ENCODE measurements at places on chromosomes 2 and 18.

- DNase-seq = no peak
Measured at GRCh38 chr18:44298566-44298965, 382.1 kb upstream of the SETBP1 start.

- DNase-seq = peak; percentile 38
Measured at GRCh38 chr2:237434866-237435311, 20.9 kb upstream of the COL6A3 start.

GRCh38 chr2:37858725-37859267 lies 66.3 kb upstream of the RMDN2 start:
- DNase-seq = no peak

DNA sequence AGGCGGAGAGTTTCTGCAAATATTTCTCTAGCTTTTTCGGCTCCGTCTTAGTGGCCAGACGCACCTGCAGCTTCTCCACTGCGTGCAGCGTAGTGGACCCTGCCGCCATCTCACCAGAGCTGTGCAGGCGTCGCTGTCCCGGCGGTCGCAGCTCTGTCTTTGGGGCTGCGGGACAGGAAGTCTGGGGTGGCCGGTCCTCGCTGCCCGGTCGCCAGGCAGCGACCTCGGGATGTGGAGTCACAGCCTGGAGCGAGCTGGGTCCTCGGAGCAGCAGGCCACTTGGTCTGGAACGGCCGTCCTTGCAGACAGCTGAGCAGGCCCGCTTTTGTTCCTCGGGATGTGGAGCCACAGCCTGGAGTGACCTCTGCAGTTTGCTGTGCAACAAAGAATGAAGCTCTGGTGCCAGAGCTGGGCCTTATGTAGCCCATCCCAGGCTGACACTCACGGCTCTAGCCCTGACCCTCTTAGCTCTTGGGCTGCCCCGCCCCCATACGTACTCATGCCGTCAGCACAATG lies at the start of gene ELOA2:
ELOA2 (minus strand) TSS at position 466 of the 516 bp plus-strand sequence; CDS start at position 109, 357 bp downstream.
- DNase-seq = no peak

- no peak for DNase-seq
Measured at GRCh38 chr2:159788253-159788652, 9.8 kb downstream of the CD302 start.

GRCh38 chr18:80238651-80239260 lies 8.6 kb downstream of the PARD6G start:
- DNase-seq = no peak

- DNase-seq = no peak
Measured at GRCh38 chr2:27245116-27245515, 17.7 kb downstream of the SLC30A3 start.

DNA sequence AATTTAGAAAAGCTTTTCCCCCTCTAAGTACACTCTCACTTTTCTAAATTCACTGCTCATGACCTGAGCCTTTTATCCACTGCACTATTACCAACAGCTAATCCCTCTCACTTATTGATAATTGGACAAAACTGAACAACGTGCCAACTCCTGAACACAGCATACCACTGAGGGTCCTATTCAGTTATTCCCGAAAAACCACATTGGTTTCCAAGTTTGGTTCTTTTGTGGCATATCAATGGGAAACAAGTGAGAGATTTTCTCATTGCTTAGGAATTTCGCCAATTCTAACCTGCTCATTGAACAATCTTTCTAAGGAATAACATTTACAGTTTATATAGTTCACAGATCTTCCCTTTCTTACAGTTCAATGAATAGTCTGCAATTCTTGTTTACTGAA lies 977.4 kb downstream of the TMEM182 start:
- no peak for DNase-seq

DNA sequence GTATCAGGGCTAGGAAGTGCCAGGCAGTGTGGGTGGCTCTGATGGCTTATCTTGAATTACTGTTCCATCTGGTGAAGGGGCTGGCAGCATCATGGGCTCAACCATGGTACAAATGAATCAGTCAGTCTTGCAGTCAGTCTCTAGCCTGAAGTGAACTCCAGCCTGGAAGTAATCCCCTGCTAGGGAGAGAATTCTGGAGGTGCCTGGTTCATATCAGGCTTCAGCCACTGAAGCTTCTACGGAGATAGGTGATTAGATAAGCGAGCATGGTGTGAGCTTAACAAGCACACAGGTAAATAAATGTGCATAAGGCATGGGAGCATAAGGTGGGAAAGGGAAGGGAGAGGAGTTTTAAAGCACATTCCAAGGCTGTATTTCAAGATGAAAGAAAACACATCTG lies 541.7 kb downstream of the MBD2 start:
- no peak for DNase-seq

GRCh38 chr18:35386600-35387100 lies 9.5 kb upstream of the ZNF396 start:
- peak; percentile 76 for DNase-seq

DNA sequence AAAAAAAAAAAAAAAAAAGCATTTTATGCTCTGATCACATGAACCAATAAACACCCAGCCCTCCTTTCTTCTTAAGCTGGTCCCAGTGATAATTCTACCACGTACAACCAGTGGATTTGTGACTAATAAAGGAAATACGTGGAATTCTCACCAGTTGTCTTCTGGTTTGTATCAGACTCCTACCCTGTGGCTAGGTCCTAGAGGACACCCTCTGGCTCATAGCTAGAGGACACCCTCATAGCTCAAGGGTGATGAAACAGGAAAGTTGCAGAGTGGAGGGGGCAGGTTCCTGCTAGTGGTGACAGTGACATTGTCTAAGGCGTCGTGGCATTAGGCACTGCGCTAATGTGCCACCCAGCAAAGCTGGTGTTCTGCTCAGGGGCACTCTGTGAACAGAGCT lies 167.8 kb downstream of the BCL11A start:
- no peak for DNase-seq

- no peak for DNase-seq
Measured at GRCh38 chr2:105582952-105583660, 161.6 kb upstream of the NCK2 start.

GRCh38 chr2:217332866-217333265 lies 473.0 kb upstream of the TNP1 start:
- DNase-seq = no peak

GRCh38 chr2:125746321-125747164 lies 909.4 kb upstream of the GYPC start:
- DNase-seq = no peak

DNA sequence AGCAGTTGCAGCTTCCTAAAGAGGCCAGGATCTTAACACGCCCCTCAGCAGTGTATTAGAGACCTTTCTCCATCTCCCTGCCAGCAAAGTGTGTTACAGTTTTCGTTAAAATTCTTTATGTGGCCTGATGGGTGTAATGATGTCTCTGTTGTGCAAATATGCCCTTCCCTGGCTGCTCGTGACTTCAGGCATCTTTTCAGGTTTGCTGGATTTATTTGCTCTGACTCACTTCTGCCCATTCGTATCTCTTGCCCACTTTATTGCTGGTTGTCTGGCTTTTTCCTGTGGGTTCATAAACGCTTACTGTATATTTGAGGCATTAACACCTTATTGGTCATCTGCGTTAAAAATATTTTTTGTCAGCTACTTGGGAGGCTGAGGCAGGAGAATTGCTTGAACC lies 134.5 kb downstream of the ASB1 start:
- DNase-seq = no peak

GRCh38 chr2:190978389-190979053 lies 35.5 kb downstream of the STAT1 start:
- no peak for DNase-seq

DNA sequence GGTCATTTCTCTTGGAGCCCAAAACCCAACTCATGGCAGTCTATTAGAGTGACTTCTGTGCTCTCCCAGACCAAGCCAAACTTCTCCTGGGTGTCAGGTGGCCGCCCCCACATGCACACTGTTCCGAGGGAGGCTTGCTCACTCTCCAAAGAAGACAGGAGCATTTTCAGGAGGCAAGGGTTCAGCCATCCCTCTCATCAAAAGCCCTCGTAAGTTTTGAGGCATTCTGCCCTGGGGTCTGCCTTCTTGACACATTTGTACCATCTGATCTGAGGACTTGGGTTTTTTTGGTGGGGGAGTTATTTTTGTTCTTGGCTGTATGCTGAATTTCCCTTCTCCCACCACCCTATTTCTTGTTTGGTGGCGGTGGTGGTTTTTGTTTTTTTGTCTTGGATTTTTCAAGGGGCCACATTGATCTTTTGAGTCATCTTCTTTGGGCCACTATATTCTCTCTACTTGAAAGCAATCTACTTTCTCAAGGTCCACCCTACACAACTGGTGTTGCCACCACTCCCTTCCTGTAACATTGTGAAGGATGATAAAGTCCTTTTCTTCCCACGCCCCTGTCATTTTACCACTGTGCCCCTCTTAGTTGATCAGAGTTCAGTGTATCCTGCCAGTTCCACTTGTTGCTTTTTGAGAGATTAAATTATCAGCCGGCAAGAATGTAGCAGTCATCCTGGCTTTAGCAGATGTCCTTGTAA lies 255.8 kb downstream of the CYP26B1 start:
- DNase-seq = no peak

GRCh38 chr2:195732574-195732973 lies 75.5 kb downstream of the SLC39A10 start:
- no peak for DNase-seq

- no peak for DNase-seq
Measured at GRCh38 chr2:48527226-48527885, 2.6 kb upstream of the STON1 start.

GRCh38 chr2:196289000-196289399 lies 117.6 kb upstream of the STK17B start:
- DNase-seq = no peak

DNA sequence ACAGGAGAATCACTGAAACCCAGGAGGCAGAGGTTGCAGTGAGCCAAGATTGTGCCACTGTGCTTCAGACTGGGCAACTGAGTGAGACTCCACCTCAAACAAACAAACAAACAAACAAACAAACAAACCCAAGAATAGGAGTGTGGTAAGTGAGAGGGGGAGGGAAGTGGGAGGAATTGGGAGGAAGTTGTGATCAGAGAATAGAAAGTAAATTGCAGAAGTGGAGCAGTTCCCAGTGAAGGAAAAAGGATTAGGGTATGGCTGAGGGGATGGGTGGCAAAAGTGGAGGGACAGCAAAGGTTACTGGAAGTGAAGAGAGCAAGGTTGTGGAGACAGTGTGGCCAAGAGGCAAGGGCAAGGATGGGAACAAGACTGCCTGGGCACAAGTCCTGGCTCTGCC lies 41.1 kb upstream of the C1GALT1C1L start:
- DNase-seq = no peak

- no peak for DNase-seq
Measured at GRCh38 chr18:26287644-26288043, 61.4 kb downstream of the TAF4B start.

DNA sequence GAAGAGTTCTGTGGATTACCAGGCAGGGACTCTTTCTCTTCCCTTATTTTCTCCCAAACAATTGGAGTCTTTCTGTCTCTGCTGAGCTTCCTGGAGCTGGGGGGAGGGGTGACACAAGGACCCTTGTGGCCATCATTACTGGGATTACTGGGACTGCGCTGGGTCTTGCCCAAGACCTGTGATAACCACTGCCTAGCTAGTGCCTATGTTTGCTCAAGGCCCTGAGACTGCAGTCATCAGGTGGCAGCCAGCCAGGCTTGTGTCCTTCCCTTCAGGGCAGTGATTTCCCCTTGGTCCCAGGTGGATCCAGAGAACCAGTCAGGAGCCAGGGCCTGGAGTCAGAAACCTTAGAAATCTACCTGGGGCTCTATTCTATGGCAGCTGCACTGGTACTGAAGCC lies 355.6 kb downstream of the PARD3B start:
- DNase-seq = no peak

GRCh38 chr2:3628800-3629199 lies 29.2 kb upstream of the ALLC start:
- no peak for DNase-seq

GRCh38 chr2:168607992-168608391 lies 151.9 kb downstream of the CERS6 start:
- DNase-seq = no peak

DNA sequence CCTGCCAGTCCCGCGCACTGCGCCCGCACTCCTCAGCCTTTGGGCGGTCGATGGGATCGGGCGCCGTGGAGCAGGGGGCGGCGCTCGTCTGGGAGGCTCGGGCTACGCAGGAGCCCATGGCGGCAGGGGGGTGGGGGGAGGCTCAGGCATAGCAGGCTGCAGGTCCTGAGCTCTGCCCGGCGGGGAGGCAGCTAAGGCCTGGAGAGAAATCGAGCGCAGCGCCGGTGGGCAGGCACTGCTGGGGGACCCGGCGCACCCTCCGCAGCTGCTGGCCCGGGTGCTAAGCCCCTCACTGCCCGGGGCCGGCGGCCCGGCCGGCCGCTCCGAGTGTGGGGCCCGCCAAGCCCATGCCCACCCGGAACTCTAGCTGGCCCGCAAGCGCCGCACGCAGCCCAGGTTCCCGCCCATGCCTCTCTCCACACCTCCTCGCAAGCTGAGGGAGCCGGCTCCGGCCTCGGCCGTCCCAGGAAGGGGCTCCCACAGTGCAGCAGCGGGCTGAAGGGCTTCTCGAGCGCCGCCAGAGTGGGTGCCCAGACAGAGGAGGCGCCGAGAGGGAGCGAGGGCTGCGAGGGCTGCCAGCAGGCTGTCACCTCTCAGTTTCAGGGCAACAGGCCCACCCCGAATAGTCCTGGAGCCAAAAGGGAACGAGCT lies 74.1 kb downstream of the PSMG2 start:
- no peak for DNase-seq

DNA sequence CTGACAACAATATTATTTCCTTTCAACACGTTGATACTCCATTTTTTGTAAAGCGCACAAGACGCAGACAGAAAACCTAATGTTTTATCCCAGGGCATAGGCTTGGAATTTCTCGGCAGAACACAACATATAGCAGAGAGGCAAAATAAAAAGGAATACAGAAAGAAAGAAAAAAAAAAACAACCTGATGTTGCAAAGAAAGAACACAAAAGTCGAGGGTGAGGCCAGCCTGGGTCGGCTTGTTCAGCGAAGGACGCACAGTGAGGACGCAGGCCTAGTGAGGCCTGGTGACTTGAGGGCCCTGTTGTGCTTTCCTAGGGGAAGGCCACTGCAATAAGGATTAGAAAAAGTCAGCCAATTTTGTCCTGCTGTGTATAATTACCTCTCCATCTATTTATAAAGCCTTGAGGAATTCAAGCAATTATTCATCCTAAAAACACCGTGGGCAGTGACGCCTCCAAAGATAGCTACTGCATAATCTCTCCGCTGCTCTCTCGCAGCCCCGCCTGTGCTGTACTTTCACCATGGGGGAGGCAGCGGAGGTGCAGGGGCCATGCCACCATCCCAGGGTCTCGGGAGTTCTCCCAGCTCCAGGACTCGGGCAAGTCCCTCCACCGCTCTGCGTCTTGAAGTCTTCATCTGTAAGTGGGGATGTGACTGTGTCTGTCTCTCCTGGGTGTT lies 61.9 kb upstream of the SH3RF3 start:
- DNase-seq = no peak

GRCh38 chr18:59821983-59822382 lies 77.8 kb upstream of the PMAIP1 start:
- no peak for DNase-seq

GRCh38 chr2:234212534-234212933 lies 162.0 kb downstream of the SPP2 start:
- no peak for DNase-seq

DNA sequence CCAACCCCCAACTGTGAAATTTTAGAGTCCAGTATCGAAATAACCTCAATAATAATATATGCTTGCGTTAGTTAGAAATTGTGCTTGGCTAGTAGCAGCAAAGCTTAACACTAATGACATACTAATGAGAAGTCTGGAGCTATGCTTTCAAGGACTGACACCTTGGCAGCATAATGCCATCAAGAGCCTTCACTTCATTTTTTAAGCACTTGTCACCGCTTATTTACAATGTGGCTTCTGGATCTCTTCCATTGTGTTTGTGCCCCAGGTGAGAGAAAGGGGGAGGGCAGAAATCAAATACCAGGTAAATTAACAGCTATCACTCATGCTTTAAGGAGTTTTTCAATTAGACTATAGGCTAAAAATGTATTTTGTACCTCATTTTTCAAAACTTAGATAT lies 101.5 kb downstream of the CDH7 start:
- DNase-seq = no peak

Data from T-helper 1 cell (primary cell).